Activated CD4-positive, alpha-beta memory T cell treated with anti-CD3 and anti-CD28 coated beads, Interleukin-2, amount 10 ng/mL, durations not matched to agents 7 days and 5 days (primary cell): ENCODE measurements at places on chromosomes 3 and 15. TPM values are rescaled to one million over a fixed set of nuclear protein-coding genes. Genes with fewer than 3 reads are reported as not detected.

Gene AHSG
- total RNA-seq: not detected

Gene THBS1
- 1.5 TPM for total RNA-seq

Gene CKMT1A
- total RNA-seq: not detected

Gene CAMK2N2
- total RNA-seq: 0.23 TPM

Gene CYP1A2
- total RNA-seq: not detected

DNA sequence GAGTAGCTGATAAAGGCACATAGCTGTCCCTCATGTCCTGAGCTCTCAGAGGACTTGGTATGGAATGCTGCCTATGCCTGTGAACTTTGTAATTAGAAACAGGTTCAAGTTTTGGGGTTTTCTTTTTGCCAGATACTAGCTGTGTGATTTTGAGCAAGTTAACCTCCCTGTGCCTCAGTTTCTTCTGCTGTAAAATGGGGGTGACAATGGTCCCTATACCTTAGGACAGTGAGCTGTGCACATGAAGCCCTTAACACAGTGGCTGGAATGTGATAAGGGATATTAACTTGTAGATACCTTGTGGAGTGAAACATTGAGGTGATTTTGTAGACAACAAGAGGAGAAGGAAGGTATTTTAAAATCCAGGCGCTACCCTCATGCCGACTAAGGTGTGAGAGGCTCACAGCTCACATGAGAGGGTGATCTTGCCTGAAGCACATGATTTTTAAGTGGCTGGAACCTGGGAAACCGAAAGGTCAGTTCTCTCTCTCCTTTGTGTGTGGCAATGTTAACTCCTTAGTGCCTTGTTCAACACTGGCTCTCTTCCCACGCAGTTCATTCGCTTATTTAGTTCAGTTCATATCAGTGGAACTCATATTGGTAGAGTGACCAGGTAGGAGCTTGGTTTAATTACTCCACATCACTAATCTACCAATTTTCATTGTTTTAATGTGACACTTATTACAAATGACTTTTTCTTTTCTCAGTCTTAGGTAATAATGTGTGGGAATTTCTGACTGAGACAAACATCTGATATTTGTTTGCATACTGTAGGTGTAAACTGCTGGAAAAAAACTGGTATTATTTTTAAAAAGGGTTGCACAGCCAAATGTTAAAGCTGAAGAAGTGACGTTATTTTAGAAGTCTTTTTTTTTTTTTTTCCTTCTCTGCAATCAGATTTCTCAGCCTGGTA, 236.2 kb downstream of the ITPR1 start:
- peaks cover 47% of the 10 kb centered on the region for H3K36me3 ChIP-seq
- H3K4me3 ChIP-seq: no peak overlapping the region
- no peaks in the 10 kb centered on the region for H3K27me3 ChIP-seq

- H3K4me1 ChIP-seq: peaks cover 3% of the 10 kb centered on the region
- no peak for DNase-seq
- H3K27me3 ChIP-seq: no peaks in the 10 kb centered on the region
- H3K36me3 ChIP-seq: peaks cover 26% of the 10 kb centered on the region
Measured at GRCh38 chr15:58669108-58669507, 80.4 kb downstream of the ADAM10 start.
